Stomach (tissue), 19 donors: ENCODE measurements at places on chromosomes 7 and 10.

DNA sequence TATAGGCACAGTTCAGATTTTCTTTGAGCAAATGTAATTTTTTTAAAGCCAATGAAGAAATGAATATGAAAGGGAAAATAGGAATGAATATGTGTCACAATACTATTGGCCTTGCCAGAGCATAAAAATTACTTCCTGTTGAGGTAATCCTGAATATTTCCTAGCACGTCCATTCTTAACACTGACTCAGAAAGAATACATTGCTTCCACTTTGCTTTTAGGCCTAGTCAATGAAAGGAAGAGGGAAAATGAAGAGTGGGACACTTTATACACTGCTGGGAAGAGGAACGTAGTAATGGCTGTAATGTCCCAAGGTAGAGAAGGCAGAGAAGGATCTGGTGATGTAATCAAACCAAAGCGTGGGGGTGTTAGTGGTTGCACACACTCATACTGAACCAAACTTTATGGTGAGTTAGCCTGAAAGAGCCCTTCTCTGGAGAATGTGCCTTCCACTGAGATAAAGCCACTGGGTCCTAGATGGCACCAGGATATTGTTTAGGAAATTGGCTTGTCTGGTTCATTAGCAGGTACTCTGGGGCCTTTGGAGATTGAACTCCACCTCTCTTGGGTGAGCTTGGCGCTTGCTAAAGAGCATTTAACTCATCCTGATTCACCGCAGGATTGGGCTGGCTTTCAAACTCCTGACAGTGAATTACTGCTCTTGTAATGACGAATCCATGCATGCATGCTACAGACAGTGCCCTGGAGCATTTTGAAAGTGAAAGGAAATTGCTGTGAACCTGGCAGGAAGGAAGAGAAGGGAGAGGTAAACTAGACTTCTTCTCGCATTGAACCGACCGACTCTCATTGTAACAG, 254.9 kb downstream of the KIAA1217 start:
- peak; percentile 68 for DNase-seq

- DNase-seq, result no peak
These were observed 94.7 kb downstream of the HDAC9 start for GRCh38 chr7:18590241-18590640.

GRCh38 chr10:983971-984655, 4.1 kb upstream of the GTPBP4 start:
- peak; percentile 92 for DNase-seq

- peak; percentile 21 for DNase-seq
These were observed 79.8 kb downstream of the ABI1 start for GRCh38 chr10:26780793-26781601.

DNA sequence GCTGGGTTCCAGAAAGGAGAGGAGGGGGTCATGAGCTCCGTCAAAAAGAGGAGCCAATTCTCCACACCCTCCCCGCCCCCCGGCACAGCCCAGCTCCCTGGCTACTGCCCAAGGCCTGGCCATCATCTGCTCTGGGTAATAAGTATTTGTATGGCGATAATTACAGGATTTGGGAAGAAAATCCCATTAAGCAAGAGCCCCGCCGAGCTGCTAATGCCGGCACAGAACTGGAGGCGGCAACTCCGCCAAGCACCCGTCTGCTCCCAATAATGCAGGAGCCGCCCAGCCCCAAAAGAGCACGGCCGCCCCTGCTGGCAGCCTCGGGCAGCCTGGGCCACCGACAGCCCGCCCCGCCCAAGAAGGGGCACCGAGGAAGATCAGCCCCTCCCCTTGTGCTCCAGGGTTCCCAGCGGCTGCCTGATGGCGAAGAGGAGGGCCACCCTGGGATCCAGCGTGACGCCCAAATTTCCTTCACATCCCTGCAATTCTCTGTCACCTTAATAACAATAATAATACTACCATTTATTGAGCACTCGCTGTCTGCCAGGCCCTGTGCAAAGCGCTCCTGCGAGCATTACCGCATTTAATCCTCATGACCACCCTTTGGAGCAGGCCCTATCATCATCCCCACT, 5.9 kb downstream of the SLIT1 start:
- peak; percentile 60 for DNase-seq

DNA sequence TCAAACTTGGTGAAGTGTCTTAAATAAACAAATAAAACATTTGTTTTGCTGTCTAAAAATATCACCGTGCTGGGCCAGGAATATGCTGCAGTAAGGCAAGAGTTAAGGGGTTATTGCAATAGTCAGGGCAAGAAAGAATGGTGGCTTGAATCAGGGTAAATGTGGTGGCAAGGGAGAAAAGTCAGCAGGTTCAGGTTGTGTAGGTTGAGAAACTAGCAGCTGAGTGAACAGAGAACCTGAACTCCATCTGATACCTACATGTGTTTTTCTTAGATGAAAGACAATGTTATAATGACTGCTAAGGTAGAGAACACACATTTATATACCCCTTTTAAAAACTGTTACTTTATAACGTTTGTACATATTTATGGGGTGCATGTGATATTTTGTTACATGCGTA, 28.7 kb downstream of the OTUD1 start:
- DNase-seq, result no peak

GRCh38 chr10:6202684-6203330, at the start of gene PFKFB3:
TSS of gene PFKFB3 (plus strand) at chr10:6202932. CDS start at chr10:6203261, 329 bp downstream.
- peak; percentile 97 for DNase-seq

GRCh38 chr10:100743626-100744135, 1.7 kb upstream of the PAX2 start:
- DNase-seq, result peak; percentile 84
